Amygdala (tissue), 56 donors: ENCODE measurements at places on chromosomes 5 and 9.

- no peak for DNase-seq
These were observed at the start of gene PPP1R2B for GRCh38 chr5:156850206-156850751. PPP1R2B (plus strand) TSS chr5:156850295; CDS start chr5:156850563, 268 bp downstream.

DNA sequence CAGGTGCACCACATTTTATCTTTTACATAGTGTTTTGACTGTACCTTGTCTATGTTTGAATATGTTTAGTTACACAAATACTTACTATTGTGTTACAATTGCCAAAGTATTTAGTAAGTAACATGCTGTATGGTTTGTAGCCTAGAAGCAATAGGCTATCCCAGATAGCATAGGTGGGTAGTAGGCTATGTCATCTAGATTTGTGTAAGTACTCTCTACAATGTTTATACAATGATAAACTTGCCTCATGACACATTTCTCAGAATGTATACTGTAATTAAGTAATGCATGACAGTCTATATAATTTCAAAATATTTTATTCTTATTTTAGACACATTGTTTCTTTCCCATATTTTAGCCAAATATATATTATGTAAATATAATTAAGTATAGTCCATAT is 836.8 kb upstream of the CDH9 start:
- no peak for DNase-seq

DNA sequence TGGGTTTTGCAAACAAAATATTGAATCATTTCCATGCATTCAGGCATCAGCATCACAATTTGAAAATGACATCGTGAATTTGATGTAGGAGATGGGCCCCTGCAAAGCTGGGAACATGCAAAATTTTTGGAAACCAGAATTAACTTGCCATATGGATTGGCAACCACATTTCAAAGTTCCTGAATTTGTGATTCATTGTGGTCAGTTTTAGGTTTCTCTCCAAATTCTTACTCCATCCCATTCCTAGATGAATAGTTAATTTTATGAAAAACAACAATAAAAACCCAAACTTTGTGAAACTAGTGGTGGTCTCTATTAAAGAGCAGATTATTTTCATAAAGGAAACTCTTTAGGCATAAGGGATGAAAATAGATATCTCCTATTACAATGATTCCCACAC is 107.8 kb upstream of the SLIT3 start:
- DNase-seq: no peak

GRCh38 chr5:74209571-74209970 is 431.0 kb downstream of the ENC1 start:
- no peak for DNase-seq

GRCh38 chr5:45484781-45485180 is 211.4 kb downstream of the HCN1 start:
- no peak for DNase-seq

DNA sequence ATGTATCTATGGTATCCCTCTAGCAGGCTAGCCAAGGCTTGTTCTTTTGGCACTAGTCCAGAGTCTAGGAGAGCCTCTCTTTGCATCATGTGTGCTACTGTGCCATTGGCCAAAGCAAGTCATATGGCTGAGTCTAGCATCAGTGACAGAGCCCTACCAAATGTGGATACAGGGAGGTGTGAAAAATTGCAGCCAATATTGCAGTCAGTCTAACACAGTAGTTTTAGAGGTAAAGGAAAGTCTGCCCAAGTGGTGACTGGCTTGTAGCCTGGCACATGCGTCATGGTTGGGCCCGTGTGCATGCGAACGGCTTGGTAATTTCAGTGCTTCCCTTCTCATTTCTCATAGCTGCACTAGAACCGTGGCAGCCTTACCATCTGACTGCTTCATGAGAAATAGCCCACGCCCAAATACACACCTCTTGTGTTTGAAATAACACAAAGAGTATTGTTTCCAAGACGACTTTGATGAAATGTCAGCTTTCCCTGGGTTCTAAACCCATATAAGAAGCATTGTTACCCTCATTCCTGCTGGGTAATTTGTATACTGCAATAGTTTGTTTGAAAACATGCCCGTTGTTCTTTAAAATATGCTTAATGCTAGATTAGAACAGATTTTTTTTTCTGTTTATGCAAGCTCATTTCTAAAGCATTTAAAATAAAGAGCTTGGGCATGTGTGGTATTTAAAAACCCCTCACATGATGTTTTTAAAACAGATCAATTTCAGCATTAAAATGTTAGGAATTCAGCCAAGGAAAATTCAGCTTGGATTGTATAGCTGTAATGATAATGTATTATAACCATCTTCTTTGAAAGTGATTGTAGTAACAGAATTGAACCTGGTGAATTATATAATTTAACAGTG is 113.2 kb downstream of the TLE4 start:
- no peak for DNase-seq

GRCh38 chr5:17196024-17196423 is 21.4 kb upstream of the BASP1 start:
- no peak for DNase-seq

DNA sequence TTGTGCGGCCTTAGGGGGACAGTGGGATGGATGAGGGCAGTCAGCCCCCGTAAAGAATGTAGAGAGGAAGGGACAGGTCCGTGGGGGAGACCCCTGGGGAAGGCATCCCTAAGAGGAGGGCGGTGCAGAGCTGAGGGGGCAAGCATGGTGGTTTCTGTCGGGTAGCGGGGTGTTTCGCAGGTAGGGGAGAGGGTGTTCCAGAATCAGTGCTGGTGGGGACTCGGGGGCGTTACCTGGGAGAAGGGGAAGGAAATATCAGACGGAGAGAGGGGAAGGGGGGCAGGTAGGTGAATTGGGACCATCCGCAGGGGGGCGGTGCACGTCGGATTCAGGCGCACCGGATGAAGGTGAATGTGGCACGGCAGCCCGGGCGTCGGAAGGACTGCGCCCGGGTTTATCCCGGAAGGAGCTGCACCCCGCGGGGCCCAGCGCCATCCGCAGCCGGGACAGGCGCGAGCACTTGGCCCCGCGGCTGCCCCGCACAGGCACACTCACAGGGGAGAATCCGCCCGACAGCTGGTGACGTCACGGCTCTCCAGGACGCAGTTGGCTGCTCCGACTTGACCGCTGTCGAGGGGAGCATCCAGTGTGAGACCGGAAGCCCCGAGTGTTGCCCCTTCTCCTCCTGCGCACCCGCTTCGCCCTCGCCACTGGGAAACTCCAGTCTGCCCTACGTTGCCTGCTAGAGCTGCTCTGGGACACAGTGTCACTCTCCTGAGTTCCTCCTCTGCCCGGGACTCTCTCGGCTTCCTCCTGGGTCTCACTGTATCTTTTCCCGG is 1.3 kb downstream of the CD72 start:
- DNase-seq: no peak

DNA sequence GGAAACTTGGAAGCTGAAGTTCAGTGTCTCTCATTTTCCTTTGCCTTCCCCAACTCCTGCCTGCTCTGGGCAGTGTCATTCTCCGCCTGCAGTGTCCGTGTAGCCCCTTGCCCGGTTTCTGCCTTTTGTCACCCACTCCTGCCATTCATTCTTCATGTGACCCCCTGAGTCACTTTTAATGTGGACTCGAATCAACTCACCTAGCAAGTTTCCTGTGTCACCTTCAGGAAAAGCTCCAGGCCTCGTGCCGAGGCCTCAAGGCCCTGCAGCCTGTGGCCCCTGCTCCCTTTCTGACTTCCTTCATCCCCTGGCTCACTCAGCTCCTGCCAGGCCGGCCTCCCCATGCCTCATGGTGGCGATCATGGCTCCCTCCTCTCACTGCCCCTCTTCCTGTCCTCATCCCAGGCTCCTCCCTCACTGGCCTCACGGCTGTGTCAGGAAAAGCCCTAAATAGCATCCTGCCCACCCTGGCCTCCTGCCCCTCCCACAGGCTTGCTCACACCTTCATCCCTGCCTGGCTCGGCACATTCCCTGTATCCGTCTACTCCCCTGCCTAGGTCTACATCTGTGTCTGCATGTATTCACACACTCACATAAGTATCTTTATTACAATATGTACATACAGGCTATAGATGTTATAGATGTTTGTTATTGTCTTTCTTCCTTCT is 294.9 kb downstream of the MED10 start:
- DNase-seq: no peak

DNA sequence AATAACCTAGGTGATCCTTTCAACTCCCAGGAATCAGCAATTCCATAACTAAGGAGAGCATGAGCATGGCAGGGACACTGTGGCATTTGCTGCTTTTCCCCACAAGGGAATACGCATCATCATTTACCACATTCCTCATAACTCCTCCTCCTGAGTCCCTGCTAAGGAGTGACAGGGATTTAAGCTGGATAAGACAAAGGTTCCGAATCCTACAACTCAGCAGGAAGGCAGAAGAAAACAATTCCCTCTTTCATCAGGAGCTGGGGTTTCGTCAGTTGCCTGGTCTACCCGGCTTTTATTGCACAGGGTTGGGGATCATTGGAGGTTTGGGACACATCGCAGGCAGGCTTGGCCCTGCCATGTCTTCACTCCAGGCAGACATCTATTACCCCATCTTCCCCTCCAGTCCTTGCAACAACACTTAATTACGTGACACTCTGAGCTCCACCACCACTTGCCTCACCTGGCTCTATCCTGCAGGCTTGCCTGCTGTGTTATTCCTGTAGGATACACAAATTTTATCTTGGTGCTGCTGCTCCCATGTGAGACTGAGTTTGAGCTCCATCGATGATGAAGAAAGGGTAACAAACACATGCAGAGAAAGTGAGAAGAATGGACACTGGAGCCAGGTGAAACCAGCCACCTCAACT is 563.0 kb upstream of the KLF4 start:
- DNase-seq: no peak

- no peak for DNase-seq
These were observed 45.9 kb upstream of the APC start for GRCh38 chr5:112691758-112692157.

DNA sequence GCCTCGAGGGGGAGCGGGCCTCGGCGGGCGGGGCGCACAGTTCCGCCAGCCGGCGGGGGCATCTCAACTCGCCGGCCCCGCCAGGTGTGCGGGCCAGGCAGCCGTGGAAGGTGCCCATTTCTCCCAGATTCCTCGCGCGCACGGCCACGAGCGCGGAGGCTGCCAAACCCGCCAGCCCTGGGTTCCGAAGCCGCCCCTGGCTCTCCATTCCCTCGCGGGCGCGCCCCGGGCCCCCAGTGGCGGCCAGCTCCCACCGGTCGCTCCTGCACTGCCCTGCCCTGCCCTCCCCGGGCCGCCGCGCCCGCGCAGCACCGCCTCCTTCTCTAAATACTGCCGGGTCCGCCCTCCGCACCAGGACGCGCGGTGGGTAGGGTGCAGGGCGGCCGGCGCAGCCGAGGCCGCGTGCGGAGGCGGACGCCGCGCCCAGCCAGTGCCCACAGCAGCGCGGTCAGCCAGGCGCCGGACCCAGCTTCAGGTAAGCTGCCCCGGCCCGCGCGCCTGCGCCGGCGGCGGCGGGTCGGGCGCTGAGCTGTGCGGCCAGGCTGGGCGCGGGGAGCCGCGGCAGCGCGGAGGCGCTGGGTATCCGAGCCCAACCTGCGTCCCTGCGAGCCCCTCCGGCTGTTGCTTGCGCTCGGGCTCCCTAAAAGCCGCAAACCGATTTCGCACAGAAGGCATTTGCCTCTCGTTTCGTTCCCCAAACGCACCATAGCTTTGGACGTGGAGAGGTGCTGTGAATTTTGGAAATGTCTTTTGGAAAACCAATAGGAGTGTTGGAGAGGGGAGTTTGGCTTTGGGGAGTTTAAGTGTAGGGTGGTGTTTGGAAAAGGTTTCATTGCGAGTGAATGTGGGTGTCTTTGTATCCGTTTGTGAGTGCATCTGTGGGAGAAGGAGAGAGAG is at the start of gene TMEM171:
TMEM171 (plus strand) TSS at position 354 of the 897 bp plus-strand sequence. CDS start 2,799 bp downstream, outside the sequence.
- DNase-seq: peak; percentile 30

- DNase-seq: no peak
These were observed 338.5 kb downstream of the CETN3 start for GRCh38 chr5:90071066-90071465.

GRCh38 chr9:4519604-4520003 is 29.3 kb downstream of the SLC1A1 start:
- no peak for DNase-seq

DNA sequence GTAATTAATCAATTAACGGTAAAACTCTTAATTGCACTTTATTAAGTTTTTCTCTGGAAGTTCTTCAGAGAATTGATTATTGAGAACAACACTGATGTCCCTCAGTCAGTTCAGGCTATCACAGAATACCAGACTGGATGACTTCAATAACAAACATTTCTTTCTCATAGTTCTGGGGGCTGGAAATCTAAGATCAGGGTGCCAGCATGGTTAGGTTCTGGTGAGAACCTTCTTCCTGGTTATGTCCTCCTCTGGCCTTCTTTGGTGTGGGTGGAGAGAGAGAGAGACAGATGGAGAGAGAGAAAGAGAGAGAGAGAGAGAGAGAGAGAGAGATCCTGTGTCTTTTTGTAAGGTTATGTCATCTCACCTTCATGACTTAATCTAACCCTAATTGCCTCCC is 71.4 kb upstream of the DAP start:
- DNase-seq: no peak

GRCh38 chr9:5518171-5518936 is 8.0 kb downstream of the PDCD1LG2 start:
- no peak for DNase-seq

- DNase-seq: no peak
These were observed 244.9 kb upstream of the ANKRD55 start for GRCh38 chr5:56478062-56478461.

- no peak for DNase-seq
These were observed 222.4 kb downstream of the MAPKAP1 start for GRCh38 chr9:125484350-125485282.

- no peak for DNase-seq
These were observed 176.4 kb downstream of the C5orf15 start for GRCh38 chr5:133792024-133792423.

DNA sequence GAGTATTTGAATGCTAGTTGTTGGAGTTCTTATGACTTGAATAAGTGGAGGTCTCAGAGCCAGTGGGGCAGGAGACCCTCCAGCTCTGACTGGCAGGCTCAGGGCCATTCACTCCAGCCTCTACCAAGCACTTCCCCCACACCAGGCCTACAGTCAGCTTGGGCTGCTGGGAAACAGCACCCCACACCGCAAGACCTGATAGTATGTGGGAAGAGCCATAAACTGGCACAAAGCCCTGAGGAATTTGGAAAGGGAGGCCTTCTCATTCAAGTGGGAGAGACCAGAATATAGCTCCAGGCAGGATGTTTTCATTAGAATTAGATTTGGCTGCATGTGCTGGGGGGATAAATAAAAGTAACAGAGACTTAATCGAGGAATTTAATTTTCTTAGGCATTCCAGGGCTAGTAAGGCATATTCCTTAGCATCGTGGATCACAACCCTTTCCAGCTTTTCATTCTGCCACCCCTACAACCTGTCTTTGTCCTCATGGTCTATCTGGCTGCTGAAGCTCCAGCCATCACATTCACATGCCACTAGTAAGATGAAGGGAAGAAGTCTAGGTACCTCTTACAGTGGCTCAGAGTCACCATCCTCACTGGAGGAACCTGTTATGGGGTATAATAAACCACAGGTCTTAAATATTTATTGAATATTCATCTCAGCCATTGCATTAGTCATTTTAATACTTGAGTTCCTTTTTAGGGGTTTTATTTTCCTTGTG is 47.5 kb downstream of the TMOD1 start:
- no peak for DNase-seq

GRCh38 chr9:134243778-134244467 is 79.6 kb upstream of the RNU6ATAC start:
- no peak for DNase-seq

GRCh38 chr5:8079056-8079455 is 210.1 kb downstream of the MTRR start:
- no peak for DNase-seq

- DNase-seq: no peak
These were observed 277.6 kb downstream of the EBF1 start for GRCh38 chr5:158822099-158822498.

GRCh38 chr5:179345433-179346321 is at the start of gene ADAMTS2:
ADAMTS2 (minus strand) TSS chr5:179345461; CDS start chr5:179345328, 133 bp downstream.
- no peak for DNase-seq

GRCh38 chr5:148374690-148375360 is 8.9 kb upstream of the FBXO38 start:
- DNase-seq: no peak

- DNase-seq: no peak
These were observed 60.1 kb downstream of the SEMA4D start for GRCh38 chr9:89437772-89438171.
